ENCODE measurements at places on chromosomes 7 and 10.

GRCh38 chr7:138713191-138713590 lies 12.0 kb upstream of the SVOPL start:
- DNase-seq: no peak

DNA sequence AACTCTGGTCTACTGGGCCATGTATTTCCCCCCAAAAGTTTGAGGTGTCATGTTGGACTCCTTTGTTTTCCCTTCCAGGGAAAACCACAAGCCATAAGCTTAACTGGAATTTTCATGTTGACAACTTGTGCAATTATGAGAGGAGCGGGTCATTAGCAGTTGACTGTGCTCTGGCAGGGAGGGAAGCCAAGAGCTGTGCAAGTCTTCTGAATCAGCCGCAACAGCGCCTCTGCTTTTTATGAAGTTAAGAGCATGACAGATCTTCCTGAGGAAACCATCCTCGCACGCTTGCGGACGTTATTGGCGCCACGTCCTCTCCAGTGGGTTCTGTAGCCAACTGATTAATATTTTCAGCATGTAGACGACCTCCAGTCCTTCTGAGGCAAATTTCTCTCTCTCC lies 148.7 kb upstream of the MKI67 start:
- DNase-seq: no peak

GRCh38 chr7:18555968-18556367 lies 60.4 kb downstream of the HDAC9 start:
- DNase-seq: no peak

- DNase-seq: no peak
Observed at GRCh38 chr10:14507176-14507575, 176.5 kb upstream of the FRMD4A start.

DNA sequence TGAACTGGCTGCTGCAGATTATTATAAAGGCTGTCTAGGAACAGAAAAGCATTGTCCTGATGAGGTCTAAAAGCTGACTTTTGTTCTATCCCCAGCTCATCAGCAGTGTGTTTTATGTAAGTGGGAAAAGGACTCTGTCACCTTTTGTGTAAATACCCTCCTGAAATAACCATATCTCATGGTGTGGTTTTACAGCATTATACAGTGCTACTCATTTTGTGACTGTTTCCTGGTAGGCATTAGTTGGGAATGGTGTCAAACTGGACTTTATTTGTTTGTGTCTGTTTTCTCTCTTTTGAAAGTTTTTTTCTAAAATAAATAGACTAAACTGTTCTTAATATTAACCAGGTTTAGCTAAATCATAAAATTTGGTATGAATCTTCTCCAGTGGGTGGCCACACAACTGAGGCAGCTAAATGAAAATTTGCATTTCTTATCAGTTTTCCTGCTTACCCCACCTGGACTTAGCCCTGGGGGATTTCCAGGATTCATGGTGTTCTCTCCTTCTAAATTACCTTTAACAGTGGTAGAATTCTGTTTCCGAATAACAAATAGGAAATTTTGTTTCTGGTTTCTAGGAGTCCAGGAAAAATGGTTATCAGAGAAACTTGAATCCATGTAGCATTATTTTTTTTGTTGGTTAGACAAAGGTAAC lies 140.9 kb downstream of the LHFPL3 start:
- no peak for DNase-seq

- DNase-seq: no peak
Observed at GRCh38 chr10:47098964-47099363, 187.7 kb downstream of the PTPN20 start.

- DNase-seq: no peak
Observed at GRCh38 chr7:3037259-3037658, 6.4 kb downstream of the CARD11 start.

DNA sequence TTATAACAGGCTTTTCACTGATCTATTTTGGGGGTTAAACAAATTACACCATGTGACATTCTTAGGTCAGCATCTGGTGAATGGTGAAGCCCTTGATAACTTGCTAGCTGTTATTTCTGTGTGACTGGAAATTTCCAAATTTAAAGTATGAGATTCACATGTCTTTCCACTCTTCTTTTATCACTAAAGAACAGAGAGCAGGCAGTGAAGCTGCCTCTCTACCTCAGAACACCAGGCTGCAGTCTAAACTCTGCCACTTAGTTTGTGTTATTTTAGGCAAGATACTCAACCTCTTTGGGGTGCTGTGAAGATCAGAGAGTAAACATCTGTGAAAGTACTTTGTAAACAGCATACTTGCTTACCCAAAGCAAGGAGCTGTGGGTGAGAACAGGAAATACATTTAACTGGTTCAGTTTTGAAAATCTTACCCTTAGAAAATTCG lies 15.5 kb upstream of the SP4 start:
- no peak for DNase-seq

- DNase-seq: no peak
Observed at GRCh38 chr7:47285860-47286491, 295.9 kb downstream of the TNS3 start.

- DNase-seq: no peak
Observed at GRCh38 chr10:113272511-113272910, 280.3 kb upstream of the HABP2 start.

- no peak for DNase-seq
Observed at GRCh38 chr7:132643302-132643701, 67.0 kb upstream of the PLXNA4 start.

DNA sequence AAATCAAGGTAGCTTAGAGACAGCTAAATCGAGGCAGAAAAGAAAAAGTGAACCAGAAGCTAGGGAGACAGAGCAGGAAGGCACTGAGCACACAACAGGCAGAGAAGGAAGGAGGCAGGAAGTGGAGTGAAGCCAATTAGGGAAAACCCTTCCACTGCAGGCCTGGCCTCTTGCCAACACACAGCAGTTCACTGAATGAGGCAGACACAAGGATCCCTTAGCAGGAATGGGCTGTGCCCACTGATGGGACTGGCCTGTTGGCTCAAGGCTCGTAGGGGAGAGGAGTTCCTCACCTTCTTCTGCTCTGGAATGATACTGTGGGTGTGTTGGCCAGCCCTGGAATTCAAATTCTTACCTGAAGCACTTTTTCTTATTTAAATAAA lies 220.3 kb upstream of the STK17A start:
- DNase-seq: no peak

DNA sequence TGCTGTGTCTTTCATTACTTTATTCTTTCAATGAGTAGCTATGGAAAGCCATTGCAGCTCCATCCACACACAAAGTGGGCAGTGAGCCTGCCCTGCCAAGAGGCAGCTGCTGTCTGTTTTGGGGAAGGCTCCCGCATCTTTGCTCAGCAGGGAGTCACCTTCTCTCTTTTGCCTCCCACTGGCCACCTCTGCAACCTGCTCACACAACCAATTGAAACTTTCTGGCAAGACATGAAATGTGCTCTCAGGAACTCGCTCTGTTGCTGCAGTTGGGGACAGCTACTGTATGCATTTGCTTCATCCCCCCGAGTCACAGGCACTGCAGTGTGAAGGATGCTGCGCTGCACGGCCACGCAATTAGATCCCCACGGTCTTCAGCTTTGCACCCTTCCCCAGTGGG lies 244.8 kb upstream of the NFE2L3 start:
- no peak for DNase-seq

DNA sequence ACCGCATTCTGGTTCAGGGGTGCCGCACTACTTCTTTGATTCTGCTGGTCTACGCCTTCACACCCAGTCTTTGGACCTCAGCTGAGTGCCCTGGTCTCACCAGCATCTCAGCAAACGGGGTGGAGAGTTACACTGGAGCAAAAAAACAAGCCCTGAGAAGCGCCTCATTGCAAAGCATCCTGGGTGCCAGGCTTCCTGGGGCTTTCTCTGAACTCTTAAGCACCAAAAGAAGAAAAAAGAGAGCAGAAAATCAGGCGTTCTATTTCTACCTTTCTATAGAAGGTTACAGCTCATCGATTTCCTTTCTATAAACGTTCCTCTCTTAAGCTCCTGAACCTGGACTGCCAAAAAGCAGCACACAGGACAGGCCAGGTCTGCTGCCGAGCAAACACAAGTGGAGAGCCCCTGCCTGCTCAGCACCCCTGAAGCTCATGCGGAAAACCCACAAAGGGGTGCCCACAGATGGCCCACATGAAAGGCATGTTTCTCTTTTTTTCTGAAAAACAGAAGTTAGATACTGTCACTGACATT lies 217.9 kb downstream of the SFMBT2 start:
- peak; percentile 39 for DNase-seq

GRCh38 chr10:117345143-117345542 lies 30.1 kb downstream of the PDZD8 start:
- DNase-seq: no peak

- DNase-seq: no peak
Observed at GRCh38 chr7:137576481-137576880, 232.9 kb upstream of the PTN start.

- DNase-seq: no peak
Observed at GRCh38 chr7:77443042-77443441, 26.9 kb upstream of the GSAP start.

- DNase-seq: no peak
Observed at GRCh38 chr10:77565590-77566023, 72.0 kb downstream of the KCNMA1 start.

DNA sequence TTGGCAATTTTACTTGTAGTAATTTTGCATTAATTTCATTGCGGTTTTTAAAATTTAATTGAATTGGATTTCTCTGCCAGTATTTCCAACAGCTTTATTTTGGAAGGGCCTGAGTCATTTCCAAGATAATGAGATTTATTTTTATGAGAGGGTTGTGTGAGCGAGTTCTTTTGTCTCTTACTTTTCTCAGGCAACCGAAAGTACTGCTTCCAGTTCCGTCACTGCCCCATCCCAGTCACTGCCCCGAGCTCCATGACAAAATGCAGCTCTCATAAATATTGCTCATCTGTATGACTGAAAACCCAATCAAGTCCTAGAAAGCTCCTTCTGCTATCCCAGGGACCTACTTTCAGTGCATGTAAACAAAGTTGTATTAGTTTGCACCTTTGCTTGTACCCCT lies 468.4 kb upstream of the SEMA3D start:
- no peak for DNase-seq

- DNase-seq: no peak
Observed at GRCh38 chr10:100057948-100058347, 23.7 kb downstream of the CPN1 start.

GRCh38 chr10:42987121-42987541 lies 89.7 kb upstream of the RET start:
- DNase-seq: no peak

- no peak for DNase-seq
Observed at GRCh38 chr7:127961786-127962453, 69.3 kb downstream of the LRRC4 start.

- no peak for DNase-seq
Observed at GRCh38 chr10:34866848-34867247, 51.8 kb upstream of the PARD3 start.

- DNase-seq: no peak
Observed at GRCh38 chr10:121033366-121033765, 182.2 kb downstream of the WDR11 start.

- DNase-seq: no peak
Observed at GRCh38 chr10:8301831-8302230, 247.3 kb downstream of the GATA3 start.

GRCh38 chr7:158638001-158638400 lies 50.4 kb upstream of the PTPRN2 start:
- no peak for DNase-seq

Measured in stimulated activated CD4-positive, alpha-beta T cell treated with anti-CD3 and anti-CD28 coated beads, Interleukin-2, amount 100 ng/mL, for 4 hours (primary cell).